ENCODE measurements at places on chromosomes 12 and 14.

- no peak for DNase-seq
Measured at GRCh38 chr12:1628666-1629337, at the start of gene WNT5B. TSS of gene WNT5B (plus strand) at chr12:1629231. CDS start at chr12:1631355, 2,124 bp downstream.

GRCh38 chr14:23299211-23299957, 3.3 kb downstream of the PPP1R3E start:
- no peak for DNase-seq

DNA sequence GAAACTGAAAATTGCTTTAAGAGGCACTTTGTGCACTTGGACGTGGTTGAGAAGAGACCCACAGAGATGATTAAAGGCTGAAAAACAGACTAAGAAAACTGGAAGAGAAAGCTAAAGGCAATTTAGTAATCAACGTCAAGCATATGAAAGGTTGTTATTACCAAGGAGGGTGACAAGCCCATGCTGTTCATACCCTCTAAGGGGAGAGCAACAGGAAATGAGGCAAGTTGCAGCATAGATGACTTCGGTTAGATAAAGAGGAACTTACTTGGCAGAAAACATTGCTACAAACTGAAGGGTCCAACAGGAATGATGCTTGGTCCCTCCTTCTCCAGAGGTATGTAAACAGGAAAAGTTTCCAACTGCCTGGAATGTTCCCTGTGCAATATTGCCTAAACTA, 107.8 kb downstream of the DUSP6 start:
- no peak for DNase-seq

GRCh38 chr12:95709152-95709551, 81.4 kb downstream of the NTN4 start:
- no peak for DNase-seq

DNA sequence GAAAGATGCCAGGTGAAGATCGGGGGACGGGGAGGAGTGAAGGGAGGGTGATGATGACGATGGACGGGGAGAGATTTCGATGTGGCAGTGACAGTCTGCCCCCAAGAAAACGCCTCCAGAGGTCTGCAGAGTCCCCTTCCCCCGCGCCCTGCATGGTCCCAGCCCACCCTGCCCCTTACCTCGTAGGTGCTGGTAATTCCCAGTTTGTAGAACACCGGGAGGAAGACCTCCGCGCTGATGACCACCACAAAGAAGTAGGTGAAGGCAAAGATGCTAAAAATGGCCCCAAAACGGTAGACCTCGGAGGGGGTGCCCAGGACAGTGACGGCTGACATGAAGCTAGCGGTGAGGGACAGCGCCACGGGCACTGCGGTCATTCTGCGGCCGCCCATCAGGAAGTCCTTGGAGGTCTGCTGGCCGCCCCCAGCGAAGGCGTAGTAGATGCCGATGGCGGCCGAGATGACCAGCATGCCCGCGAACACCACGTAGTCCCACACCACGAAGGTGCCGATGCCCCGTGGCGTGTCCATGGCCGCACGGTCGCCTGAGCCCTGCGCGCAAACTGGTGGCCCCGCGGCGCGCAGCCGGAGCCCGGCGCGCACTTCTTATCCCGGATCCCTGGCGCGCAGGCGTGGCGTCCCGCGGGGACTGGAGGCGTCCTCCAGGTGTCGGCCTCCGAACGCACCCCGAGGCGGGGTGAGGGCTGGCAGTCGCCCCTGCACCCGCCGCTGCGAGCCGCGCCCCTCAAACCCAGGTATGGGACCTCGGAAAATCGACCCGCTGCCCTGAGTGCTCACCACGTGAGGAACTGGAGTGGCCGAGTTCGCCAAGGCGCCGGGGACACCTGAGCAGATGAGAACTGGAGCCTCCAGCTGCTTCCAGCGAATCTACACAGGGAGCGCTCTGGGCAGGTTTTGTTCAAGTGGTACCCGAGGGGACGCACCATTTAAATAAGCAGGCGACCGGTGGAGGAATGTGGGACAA, at the start of gene SLC5A8:
Gene SLC5A8 (minus strand): TSS at position 920 of the 984 bp plus-strand sequence. CDS start 390 bp downstream, at position 530.
- no peak for DNase-seq

GRCh38 chr14:88492272-88493089, 62.3 kb downstream of the PTPN21 start:
- peak; percentile 79 for DNase-seq
